ENCODE measurements at places on chromosomes 1 and 21. TPM values are rescaled to one million over a fixed set of nuclear protein-coding genes. Genes with fewer than 3 reads are reported as not detected.

DNA sequence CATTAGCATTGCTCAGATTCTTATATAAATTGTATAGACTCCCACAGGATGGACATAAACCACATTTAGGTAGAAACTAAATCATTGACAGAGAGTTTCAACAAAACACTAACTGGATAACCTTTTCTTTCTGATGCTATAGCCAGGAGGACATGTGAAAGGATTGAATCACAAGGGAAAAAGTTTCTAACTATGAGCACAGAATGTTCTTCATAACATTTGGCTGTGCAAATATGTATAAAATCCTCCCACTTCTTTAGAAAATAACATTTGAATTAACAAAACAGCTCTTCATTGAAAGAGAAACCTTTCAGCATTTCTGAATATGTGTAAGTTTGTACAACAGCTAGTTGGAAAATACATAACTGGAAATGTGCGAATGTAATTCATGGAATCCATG is 167.3 kb downstream of the TBX15 start:
- no peak for DNase-seq

GRCh38 chr1:203140743-203141520 is 13.4 kb downstream of the ADORA1 start:
- DNase-seq, result no peak

- DNase-seq, result peak; percentile 37
Observed at GRCh38 chr1:89870998-89871397, 50.2 kb downstream of the LRRC8D start.

The CFAP45 gene
- total RNA-seq, result 0.75 TPM

DNA sequence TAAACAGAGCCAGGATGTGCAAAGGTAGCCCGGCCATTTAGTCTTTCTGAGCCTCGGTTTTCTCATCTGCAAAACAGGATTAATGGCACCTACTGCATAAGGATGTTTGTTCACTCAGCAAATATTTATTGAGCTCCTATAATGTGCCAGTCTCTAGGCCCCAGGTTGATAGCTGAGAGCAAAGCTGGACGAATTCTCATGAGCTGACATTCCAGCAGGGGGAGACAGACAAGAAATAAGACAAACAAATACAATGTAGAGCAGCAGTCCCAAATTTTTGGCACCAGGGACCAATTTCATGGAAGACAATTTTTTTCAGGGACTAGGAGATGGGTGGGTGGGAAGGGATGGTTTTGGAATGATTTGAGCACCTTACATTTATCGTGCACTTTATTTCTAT is 74.3 kb upstream of the PAX7 start:
- DNase-seq, result no peak

DNA sequence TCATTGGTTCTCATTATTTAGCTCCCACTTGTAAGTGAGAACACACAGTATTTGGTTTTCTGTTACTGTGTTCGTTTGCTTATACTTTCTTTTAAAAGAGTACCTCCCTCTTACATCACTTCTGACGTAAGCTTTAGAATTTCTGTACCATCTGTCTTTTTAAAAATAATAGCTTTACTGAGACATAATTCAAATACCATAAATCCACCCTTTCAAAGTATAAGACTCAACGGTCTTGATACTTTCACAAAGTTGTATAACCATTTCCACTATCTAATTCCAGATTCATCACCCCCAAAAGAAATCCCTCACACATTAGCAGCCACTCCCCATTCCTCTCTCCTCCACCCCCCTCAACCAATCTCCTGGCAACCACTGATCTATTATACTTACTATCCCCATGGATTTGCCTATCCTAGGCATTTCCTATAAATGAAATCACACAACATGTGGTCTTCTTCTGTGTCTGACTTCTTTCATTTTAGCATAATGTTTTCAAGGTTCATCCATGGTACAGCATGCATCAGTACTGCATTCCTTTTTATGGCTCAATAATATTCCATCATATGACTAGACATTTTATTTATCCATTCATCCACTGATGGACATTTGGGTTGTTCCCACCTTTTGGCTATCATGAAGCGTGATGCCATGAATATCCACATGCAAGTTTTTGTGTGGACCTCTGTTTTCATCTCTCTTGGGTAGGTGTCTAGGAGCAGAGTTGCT is 104.7 kb downstream of the HLCS start:
- no peak for DNase-seq

The KRTAP19-3 gene
- not detected for total RNA-seq

GRCh38 chr1:207988326-207989165 is 77.6 kb upstream of the CD34 start:
- no peak for DNase-seq

The USP33 gene
- 41.8 TPM for total RNA-seq

The CFHR1 gene
- total RNA-seq, result not detected

GRCh38 chr1:10328180-10328963 is 70.5 kb upstream of the PGD start:
- no peak for DNase-seq

DNA sequence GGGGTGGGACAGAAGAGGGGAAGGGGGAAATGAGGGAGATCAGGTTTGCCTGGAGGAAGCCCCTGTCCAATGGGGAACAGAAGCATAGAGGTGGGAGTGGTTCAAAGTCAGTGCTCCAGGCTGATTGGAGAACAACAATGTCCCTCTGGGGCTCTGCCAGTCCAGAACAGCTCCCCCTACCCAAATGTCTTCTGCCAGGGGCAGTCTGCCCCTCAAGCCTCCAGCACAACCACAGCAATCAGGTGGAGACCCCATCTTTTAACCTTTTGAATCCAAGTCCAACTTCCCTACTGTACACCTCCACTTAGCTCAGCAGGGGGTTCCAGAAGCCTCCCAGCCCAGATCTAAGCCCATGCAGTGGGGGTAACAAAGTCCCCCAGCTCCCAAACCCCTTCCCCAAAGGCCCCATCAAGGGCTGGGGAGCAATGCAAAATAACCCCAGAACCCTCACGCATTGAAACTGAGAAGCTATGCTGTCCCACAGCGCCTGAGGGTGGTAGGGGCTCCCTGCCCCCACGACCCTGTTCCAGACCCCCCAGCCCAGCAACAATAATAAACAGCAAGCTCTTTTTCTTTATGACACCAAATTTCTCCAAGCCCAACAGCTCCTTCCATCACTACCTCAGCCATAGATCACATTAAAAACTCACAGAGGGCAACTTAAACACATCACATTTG is 3.3 kb downstream of the AHDC1 start:
- DNase-seq, result no peak

DNA sequence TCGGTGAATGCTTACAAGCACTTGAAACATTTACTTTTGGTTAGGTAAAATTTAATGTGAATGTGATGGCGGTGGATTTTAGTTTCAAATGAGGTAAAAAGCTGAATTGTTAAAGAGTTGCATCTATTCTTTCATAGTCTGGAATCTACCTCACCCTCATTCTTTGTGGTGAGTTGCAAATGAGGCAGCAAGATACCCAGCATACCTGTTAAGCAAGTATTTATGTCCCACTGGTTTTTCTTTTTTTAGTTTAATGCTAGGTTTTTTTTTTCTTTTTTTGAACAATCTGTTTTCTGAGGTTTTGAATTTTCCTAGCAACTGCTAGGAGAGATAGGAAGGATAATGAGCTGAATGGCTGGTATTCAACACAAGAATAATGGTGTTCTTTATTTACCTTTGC is 127.9 kb upstream of the CACYBP start:
- no peak for DNase-seq

The ARV1 gene
- total RNA-seq, result 21.2 TPM

GRCh38 chr1:117368116-117369108 is 1.2 kb downstream of the MAN1A2 start:
- DNase-seq, result no peak

DNA sequence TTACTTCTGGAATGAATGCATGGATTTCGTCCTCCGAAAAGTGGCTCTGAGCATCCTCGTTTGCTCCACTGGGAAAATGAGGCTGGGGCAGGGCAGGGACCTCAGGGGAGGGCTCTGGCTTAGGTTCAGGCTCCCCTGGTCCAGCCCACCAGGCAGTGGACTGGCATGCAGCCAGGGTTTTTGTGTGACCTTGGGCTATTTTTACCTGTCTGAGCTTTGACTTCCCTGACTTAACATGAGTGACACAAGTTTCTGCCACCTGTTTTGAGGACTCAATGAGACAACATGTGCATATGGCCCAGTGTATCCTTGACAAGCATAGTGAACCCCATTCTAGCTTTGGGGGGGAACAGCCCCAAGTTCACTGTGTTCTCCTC is 32.6 kb upstream of the EDN2 start:
- DNase-seq, result no peak

- DNase-seq, result no peak
Observed at GRCh38 chr21:40200126-40200525, 332.9 kb downstream of the PCP4 start.

The COL6A2 gene
- total RNA-seq, result 22.8 TPM

- no peak for DNase-seq
Observed at GRCh38 chr1:43314233-43314632, 13.5 kb downstream of the TIE1 start.

GRCh38 chr21:45467221-45467779 is 62.3 kb downstream of the COL18A1 start:
- no peak for DNase-seq

GRCh38 chr1:75986478-75986877 is 54.3 kb upstream of the ASB17 start:
- no peak for DNase-seq

The ST6GALNAC3 gene
- not detected for total RNA-seq

DNA sequence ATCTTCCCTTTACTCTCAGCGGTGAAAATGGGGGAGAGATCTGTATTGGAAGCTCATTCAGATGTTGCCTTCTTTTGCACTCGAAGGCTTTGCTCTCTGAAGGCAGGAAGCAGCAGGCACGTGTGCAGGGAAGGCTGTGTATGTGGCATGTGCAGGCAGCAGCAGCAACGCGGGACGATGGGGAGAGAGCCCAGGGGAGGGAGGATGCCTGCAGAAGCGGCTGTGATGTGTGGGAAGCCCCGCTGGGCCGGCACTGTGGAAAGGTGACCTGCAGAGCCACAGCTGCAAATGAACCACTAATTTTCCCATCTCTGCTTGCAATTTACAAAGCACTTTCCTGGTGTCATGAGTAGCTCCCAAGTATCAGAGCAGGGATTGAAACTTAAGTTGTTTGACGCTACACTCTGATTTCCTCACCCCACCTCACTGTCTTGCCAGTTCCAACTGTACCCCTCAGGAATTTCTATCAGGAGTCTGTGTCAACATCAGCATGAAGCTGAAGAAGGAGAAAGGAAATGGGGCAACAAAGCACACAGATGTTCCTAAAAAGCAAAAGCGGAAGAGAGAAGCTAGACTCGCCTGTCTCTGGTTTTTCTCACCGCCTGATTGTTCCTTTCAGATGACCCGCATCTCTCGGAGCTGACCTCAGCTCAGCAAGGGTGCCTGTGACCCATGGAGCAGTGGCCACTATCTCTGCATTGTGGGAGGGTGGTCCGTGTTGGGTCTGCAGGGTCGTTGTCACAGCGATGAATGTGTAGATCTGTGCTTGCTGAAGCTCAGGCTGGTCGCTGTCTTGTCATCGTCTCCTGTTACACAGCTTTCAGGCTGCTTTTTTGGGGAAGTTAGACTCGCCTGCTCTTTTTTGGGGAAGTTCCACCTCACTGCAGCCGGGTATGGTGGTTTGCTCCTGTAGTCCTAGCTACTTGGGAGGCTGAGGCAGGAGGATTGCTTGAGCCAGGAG is 156.1 kb downstream of the KIF26B start:
- DNase-seq, result no peak

- DNase-seq, result no peak
Observed at GRCh38 chr21:18549214-18549905, 145.8 kb upstream of the TMPRSS15 start.

DNA sequence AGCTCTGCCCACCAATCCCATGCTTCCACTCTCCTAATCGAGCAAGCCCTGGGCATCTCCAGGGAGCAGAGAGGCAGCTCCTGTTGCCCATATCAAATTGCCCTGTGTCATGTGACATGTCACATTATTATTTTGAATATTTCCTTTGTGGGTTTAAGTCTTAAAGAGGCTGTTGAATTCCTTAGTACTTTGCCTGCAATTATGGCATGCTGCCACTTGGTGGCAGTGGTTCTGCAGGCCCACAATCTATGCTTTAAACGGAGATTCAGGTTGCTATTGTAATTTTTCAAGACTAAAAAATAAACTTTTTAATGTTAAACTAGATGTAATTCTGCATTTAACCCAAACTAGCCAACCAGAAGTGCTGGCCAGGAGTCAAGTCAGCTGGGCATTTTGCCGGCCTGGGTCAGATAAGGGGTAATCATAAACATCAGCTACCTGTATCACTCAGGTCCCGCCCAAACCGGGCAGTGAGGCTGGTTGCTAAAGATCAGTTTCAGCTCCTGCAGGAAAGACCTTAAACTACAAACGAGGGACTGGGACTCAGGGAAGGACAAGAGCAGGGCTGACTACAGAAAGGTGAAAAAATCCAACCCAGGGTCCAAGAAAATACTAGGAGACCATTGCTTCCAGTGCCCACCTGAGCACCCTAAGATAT is 37.3 kb upstream of the ARHGEF16 start:
- no peak for DNase-seq

DNA sequence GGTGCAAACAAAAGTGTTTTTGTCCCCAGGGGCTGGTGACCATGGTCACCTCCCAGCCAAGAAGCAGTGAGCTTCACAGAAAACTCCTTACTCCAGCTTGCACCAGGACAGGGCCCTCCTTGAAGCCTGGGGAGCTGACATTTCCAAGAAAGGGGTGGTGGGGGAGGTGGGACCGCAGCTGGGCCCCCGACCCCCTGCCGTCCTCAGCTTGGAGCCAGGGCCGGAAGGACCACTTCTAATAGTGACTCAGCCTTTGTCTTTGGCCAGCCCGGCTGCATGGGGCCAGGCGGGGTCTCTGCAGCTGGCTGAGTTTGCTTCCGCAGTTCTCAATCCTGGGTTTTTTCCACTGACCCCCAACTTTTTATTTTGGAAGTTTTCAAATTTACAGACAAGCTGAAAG is 136.5 kb upstream of the POU3F1 start:
- no peak for DNase-seq

- no peak for DNase-seq
Observed at GRCh38 chr1:201745023-201745422, 83.9 kb upstream of the IPO9 start.

DNA sequence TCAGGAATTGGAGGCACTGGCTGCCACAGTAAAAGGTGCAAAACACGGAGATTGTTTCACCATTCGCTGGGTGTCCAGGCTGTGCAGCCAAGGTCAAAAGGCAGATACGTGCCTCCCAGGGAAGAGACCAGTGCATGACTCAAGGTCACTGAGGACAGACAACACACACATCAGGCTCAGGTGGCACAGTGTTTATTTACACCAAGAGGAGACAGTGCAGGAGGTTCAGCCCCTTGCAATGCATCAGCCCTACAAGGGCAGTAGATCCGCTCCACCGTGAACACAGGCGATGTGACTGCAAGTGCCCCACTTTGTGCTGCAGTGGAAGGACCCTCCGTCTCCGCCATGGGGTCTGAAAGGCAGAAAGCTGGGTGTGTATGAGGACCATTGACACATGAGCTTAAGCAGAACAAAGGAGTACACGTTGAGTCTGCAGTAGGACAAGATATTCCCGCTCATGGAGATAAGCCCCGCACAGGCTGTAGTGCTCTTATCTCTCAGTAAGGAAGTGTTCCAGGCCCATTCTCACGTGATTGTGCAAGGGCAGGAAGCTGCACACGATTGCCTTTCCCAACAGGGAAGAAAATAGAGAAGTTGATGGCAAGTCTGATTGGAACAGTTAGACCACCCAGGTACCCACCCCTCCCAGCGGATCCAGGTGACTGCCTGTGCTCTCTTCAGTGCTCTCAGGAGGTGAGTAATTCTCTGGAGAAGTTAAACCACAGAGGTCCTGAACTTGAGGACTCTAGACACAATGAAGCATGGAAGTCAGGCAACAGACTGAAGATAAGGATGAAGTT is 37.5 kb upstream of the QSOX1 start:
- no peak for DNase-seq

Measured in CD8-positive, alpha-beta memory T cell (primary cell).